ENCODE measurements at places on chromosomes 1 and 21.

- no peak for DNase-seq
These were observed 264.3 kb upstream of the PLD5 start for GRCh38 chr1:242788771-242789170.

DNA sequence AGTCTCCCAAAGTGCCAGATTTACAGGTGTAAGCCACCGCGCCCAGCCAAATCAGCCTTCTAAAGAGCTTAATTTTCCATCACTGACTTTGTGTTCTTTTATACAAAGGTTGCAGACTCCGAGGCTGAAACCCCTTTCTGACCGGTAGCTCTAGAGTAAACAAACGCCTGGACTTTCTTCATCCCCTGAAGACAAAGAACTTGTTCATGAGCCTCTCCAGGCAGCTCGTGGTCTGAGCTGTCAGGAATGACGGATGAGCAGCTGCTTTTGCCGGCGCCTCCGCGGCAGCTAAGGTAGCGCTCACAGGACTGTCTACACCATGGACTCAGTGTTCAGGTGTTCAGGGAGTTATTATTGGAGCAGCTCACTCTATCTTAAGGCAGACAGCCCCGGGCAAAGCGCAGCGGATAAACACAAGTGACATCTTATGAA is 128.5 kb upstream of the ERRFI1 start:
- no peak for DNase-seq

- DNase-seq: no peak
These were observed 25.6 kb upstream of the COL18A1 start for GRCh38 chr21:45379171-45379900.

DNA sequence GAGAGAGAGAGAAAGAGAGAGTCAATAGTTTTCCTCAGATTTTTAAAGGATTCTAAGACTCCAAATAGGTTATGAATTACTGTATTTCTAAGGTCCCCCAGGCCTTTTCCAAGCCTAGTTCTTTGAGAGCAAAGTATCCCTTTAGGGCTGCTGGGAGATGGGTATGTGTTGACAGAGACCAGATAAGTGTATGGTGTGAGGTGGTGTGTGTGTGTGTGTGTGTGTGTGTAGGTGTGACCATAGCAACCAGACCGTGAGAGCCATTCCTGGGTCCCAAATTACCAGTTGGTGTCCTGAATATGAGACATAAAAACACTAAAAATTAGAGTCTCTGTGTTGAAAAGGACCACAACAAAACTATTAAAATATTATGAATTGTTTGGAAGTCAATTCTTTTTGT is 41.7 kb upstream of the DNAJC6 start:
- DNase-seq: no peak

GRCh38 chr1:34688006-34688741 is 66.7 kb upstream of the GJB5 start:
- DNase-seq: no peak

DNA sequence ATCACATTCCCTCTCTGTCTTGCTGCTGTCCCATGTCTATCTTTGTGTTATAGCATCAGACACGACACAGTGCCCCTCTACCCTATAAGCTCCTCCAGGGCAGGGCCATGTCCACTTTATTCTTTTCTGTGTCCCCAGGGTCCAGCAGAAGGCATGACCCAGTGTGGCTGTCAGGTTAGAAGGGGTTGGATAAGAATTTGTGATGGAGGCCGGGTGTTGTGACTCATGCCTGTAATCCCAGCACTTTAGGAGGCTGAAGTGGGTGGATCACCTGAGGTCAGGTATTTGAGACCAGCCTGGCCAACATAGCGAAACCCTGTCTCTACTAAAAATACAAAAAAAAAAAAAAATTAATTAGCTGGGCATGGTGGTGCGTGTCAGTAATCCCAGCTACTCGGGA is 26.3 kb upstream of the RNF19B start:
- DNase-seq: no peak

DNA sequence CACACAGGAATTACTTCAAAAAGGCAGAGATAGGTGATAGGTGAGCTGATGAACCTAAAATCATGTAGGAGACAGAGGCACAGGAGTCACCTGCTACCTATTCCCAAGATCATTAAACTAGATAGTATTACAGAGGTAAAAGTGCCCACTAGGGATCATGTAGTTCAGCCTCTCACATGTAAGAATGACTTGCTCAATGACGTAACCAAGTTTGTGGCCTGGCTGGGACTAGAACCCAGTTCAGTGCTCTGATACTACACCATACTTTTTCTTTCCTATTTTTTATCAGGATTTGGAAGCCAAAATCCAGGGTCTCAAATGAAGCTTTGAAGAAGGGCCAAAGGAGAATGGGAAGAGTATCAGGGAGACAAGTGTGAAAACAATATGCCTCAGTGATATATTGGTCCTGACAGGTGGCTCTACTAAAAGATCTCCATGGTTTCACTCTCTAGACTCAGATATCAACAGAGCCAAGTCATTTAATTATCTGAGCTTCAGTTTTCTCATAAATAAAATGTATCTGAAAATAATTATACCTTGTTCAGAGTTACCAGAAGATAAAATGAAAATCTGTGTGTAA is 87.3 kb upstream of the SLFNL1 start:
- DNase-seq: no peak

DNA sequence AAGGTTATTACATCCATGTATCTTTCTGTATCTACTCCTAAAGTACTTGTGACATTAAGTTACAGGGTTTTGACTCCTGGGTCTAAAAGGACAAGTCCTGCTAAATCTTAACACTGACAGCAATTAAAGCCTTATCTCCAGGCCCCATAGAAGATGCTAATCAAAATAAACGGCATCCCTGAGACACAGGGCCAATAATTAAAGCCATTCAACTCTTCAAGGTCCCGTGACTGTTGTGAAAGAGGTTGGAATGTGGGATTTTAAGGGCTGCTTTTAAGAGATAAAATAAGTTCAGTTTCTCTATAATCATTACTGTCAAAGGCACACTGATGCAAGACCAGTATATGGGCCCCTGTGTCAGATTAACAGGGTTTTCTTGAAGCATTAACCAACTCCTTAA is 8.3 kb downstream of the DNAI4 start:
- no peak for DNase-seq

- DNase-seq: no peak
These were observed 39.8 kb upstream of the SELENON start for GRCh38 chr1:25760122-25760719.

DNA sequence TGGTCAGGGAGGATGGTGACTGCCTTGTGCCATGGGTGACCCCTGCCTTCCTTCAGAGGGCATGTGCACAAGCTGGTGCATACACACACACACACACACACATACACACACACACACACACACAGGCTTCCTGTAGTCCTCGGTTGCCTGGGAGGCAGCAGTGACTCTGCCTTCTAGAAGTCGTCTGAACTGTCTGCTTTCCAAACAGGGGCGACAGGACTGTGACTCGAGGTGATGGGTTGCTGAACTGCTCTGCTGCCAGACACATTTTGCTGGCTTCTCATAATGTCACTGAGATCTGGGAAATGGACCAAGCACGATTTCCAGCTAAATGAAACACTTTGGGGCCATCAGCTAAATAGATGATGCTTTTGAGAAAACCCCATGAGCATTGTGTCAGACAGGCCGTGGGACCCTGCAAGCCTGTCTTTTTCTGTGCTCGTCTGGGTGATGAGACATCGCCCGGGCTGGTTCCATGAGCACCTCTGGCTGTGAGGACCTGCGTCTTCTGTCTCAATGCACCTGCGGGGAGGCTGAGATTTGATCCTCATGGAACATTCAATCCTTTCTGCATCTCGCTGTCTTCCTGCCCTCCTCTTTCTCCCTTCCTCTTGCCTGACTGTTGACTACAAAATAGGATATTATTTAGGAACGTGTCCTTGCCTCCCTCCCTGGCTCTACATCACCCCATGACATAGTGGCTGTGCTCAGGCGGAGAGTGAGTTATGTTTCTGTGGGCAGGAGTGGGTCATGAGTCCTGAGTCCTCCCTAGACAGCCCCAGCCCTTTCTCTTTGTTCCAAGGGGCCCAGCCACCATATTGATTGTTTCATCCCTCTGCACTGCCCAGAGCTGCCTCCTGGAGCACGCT is 436.8 kb downstream of the CAMTA1 start:
- DNase-seq: no peak

Measured in activated CD4-positive, alpha-beta T cell treated with anti-CD3 and anti-CD28 coated beads for 48 hours (primary cell).